ENCODE measurements at places on chromosomes 2 and 18.

DNA sequence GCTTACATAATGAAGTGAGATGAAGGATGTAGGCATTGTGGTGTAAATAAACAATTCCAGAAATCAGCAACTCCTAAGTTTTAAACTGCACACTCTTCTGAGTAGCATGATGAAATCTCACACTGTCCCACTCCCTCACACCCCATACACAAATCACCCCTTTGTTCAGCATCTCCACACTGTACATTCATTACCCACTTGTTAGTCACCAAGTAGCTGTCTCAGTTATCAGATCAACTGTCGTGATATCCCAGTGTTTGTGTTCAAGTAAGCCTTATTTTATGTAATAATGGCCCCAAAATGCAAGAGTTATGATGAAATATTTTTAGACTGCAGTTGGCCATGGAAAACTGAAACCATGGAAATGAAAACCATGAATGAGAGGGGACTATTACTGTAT is 135.7 kb downstream of the GRB14 start:
- DNase-seq, result no peak

DNA sequence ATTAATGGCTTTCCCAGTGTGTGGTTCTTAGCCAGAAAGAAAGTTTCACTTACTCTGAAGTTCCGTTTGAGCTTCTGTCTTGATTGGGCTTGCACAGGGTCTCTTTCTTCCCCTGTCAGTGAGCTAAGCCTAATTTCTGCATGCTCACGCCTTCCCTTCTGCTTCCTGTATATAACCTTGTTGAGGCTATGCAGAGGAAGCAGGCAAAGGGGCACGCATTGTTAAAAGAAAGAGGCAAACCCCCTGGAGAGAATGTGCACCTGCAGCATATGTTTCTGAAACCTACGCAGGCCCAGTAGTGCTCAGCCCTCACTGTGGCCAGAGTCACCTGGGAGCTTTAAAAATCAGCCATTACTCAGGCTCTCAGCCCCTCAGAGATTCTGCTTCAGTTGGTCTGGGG is 14.5 kb upstream of the PLA2R1 start:
- DNase-seq, result no peak

DNA sequence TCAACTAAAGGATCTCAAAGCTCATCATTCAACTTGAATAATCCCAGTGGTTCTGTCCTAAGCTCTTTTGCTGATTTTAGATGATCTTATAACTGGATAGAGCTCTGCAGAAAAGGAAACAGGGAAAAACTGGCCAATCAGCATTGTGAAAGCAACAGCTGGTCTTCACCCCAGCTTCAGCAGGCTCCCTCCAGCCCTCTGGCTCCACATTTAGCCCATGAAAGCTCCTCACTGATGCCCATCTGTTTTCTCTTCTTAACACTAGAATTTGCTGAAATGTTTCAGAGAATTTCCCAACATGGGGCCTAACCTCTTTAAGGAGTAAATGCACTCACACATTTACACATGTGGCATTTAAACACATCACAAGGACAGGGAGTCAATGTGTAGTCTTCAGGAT is 223.3 kb downstream of the CNTNAP5 start:
- DNase-seq, result no peak

DNA sequence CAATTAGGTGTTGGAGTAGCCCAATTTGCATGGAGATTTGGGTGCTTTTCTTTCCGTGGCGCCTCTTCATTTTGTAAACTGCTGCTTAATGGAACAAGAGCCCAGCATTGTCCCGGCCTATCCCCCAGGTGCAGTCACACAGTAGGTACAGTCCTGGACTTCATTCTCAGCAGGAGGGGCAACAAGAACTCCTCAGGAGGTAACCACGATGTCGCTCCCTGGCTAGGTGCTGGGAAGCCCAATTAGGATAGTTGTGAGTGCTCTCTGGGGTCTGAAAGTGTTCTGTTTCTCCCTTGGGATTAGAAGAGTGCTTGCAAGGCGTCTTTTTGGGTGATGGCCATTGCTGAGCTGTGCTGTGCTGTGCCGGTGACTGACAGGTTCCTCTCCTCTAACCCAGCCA is 53.8 kb downstream of the CABLES1 start:
- DNase-seq, result no peak

DNA sequence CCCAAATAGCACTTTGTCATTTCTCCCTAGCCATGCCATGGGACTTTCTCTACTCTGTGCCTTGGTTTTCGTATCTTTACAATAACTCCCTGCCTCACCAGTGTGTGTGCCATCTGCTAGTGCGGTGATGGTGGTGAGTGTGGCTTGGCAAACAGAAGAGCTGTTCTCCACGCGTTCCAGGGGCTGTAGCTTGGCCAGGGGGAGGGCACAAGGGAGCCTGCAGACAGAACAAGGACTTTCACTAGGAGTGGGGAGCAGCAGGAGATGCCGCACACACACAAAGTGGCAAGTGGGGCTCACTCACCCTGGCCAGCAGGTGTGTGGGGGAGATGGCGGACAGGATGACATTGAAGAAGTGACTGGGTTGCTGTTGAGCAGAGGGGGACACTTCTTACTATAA is 196.9 kb downstream of the HAUS1 start:
- no peak for DNase-seq

DNA sequence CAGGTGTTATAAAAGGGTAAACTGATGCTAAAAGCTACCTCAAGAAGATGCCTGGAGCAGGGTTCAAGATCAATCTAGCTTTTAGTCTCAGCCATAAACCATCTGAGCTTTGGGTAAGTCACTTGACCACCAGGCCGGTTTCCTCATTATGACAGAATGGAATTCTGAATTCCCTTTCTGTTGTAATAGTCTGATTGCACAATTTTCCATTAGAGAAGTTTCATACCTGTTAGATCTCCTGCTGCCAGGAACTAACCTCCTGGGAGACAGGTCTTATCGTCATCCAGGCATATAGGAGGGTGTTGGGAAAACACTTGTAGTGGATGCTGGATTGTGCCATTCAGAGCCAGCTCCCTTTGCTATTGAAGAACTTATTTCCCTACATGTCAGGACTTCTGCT is 272.5 kb downstream of the TDRD15 start:
- DNase-seq, result no peak

DNA sequence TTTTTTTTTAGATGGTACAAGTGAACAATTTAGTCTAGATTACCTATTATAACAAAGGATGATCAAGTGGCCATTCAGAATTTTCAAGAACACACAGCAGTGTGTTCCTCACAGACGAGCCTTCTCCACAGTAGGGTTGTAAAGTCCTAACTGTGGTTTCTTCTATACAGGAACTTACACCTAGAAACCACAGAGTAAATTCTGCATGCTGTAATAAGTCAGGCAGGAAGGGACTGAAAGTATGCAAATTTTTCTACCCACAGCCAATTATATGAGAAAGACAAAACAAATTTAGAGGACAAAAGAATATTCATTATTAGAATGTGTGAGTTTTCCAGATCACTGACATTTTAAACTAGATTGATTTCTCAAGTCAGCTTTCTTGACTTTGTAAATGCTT is 99.5 kb downstream of the RBMS1 start:
- no peak for DNase-seq

GRCh38 chr2:109217362-109218086 is 88.5 kb downstream of the SH3RF3 start:
- DNase-seq, result peak; percentile 26

DNA sequence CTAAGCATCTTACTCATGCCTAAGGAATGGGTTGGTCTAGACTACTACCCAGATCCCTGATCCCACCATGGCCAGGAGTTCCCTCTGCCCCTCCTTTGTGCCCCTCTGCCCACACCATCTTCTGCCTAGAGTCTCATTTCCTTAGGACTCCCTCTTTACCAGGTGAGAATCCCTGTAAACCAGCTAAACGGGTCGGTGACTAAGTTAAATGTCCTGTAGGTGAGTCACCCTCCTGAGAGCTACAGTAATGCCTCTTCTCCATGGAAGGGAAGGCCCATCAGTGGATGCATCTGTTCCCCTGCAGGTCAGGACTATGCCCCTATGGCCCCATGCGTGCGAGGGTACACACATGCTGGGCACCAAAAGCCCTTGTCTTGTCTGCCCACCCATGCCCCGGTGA is 25.4 kb downstream of the PTGR3 start:
- DNase-seq, result no peak

DNA sequence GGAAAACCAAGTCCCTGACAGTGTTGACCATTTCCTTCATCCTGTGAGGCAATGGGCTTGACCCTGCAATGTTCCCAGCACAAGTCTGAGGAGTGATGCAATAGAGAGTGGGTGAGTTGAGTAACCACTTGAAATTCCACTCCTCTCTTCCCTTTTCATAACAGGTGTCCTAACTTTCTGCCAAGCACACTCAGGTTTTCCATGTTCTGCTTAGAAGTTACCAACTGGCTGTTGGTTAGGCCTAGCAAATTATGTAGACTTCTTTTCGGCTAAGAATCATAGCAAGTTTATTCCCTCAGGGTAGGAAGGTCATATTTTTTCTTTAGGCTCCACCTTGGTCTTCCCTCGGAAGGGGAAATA is 11.5 kb downstream of the GNLY start:
- no peak for DNase-seq
